ENCODE measurements at places on chromosomes 1 and 21. TPM values are rescaled to one million over a fixed set of nuclear protein-coding genes. Genes with fewer than 3 reads are reported as not detected.
A peak's percentile ranks its signal among the peaks of the same experiment; 100 is the strongest.

GRCh38 chr1:45356186-45356585 lies 15.9 kb upstream of the MUTYH start:
- no peak for DNase-seq
- H3K36me3 ChIP-seq, result no peaks in the 10 kb centered on the region
- H3K4me1 ChIP-seq, result no peaks in the 10 kb centered on the region
- no peak overlapping the region for H3K27ac ChIP-seq
- no peaks in the 10 kb centered on the region for H3K27me3 ChIP-seq

GRCh38 chr1:30901798-30902581 lies 6.6 kb downstream of the SDC3 start:
- DNase-seq, result peak; percentile 51
- no peak overlapping the region for H3K4me3 ChIP-seq
- no peaks in the 10 kb centered on the region for H3K4me1 ChIP-seq
- no peaks in the 10 kb centered on the region for H3K36me3 ChIP-seq
- H3K27ac ChIP-seq, result peak overlapping the region; percentile 76

DNA sequence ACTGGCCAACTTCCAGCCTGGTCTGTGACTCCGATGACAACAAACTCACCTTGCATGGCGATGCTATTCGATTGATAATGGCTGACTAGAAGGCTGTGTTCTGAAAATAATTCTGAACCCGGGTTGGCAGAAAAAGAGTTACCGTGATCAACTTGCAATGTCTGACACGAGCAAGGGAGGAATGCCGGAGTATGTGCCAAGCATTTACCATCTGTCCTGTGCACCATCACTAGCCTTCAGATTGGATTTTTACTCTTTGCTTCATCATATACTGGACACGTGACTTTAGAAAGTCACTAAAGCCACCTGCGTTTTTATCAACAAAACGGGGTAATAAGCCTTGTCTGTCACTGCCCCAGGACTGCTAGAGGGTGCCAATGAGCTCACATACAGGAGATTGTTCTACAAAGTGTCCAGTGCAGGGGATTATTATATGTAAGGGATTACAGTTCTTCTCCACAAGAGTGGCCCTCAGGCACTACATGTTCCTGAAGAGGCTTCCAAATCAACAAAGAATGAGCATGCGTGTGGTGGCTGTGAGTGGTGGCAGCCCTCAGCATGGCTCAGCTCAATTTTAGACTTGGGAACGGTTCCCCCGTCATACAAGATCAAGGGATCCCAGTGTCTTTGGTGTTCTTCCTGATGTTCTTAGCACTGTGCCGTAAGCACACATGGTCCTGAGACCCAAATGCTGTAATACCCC lies 35.8 kb downstream of the SSBP3 start:
- no peak overlapping the region for H3K4me3 ChIP-seq
- no peaks in the 10 kb centered on the region for H3K36me3 ChIP-seq
- no peaks in the 10 kb centered on the region for H3K27me3 ChIP-seq
- H3K4me1 ChIP-seq, result no peaks in the 10 kb centered on the region
- H3K27ac ChIP-seq, result no peak overlapping the region

The FCRL6 gene
- not detected for total RNA-seq

The RRP1B gene
- 28.0 TPM for total RNA-seq

Data from uterus (tissue), 4 donors.